ENCODE measurements at places on chromosomes 2 and 18. TPM values are rescaled to one million over a fixed set of nuclear protein-coding genes. Genes with fewer than 3 reads are reported as not detected.

AOX1 gene
- total RNA-seq, result 7.5 TPM

SPDYA gene
- total RNA-seq, result 0.68 TPM

UGT1A10 gene
- not detected for total RNA-seq

MAT2A gene
- 286 TPM for total RNA-seq

KCNIP3 gene
- 1.6 TPM for total RNA-seq

MLPH gene
- 1.4 TPM for total RNA-seq

REG3G gene
- total RNA-seq, result not detected

ARHGAP25 gene
- 1.7 TPM for total RNA-seq

RAD51AP2 gene
- total RNA-seq, result 0.34 TPM

FRZB gene
- total RNA-seq, result under 0.01 TPM

ASB18 gene
- total RNA-seq, result not detected

MYO5B gene
- total RNA-seq, result 53.4 TPM

NT5C1B gene
- total RNA-seq, result not detected

KATNAL2 gene
- total RNA-seq, result 3.9 TPM

FEV gene
- not detected for total RNA-seq

NEURL3 gene
- not detected for total RNA-seq

CIB4 gene
- not detected for total RNA-seq

PDCD1 gene
- not detected for total RNA-seq

TNP1 gene
- not detected for total RNA-seq

INHA gene
- total RNA-seq, result 0.36 TPM

APOB gene
- under 0.01 TPM for total RNA-seq

PARD6G gene
- 34.5 TPM for total RNA-seq

CHRND gene
- not detected for total RNA-seq

RABL2A gene
- total RNA-seq, result 12.0 TPM

SGPP2 gene
- total RNA-seq, result 13.0 TPM

C2orf68 gene
- total RNA-seq, result 11.9 TPM

ALLC gene
- not detected for total RNA-seq

CCDC74A gene
- 1.0 TPM for total RNA-seq

IL36RN gene
- total RNA-seq, result 2.0 TPM

LRRC30 gene
- total RNA-seq, result not detected

SLC23A3 gene
- total RNA-seq, result 0.68 TPM

RAB6C gene
- under 0.01 TPM for total RNA-seq

MFSD2B gene
- not detected for total RNA-seq

SERPINB3 gene
- total RNA-seq, result 32.5 TPM

ZNF2 gene
- 7.2 TPM for total RNA-seq

G6PC2 gene
- total RNA-seq, result not detected

NAT8 gene
- not detected for total RNA-seq

PLB1 gene
- total RNA-seq, result 0.34 TPM

ANKRD53 gene
- total RNA-seq, result not detected

SERPINB4 gene
- total RNA-seq, result 63.5 TPM

PID1 gene
- total RNA-seq, result 3.3 TPM

CDK15 gene
- not detected for total RNA-seq

HOXD13 gene
- not detected for total RNA-seq

CNDP1 gene
- not detected for total RNA-seq

ME2 gene
- 98.4 TPM for total RNA-seq

LINC00305 gene
- total RNA-seq, result not detected

CFAP221 gene
- total RNA-seq, result not detected

WBP1 gene
- total RNA-seq, result 27.7 TPM

ERBB4 gene
- not detected for total RNA-seq

COQ10B gene
- 35.1 TPM for total RNA-seq

SPAST gene
- 32.7 TPM for total RNA-seq

PASK gene
- total RNA-seq, result 2.7 TPM

FOXD4L1 gene
- under 0.01 TPM for total RNA-seq

SERPINB11 gene
- total RNA-seq, result under 0.01 TPM

CNTNAP5 gene
- not detected for total RNA-seq

AFF3 gene
- total RNA-seq, result not detected

DQX1 gene
- total RNA-seq, result 3.9 TPM

Measured in nasal cavity respiratory epithelium epithelial cell of viscerocranial mucosa (primary cell).